Kasumi-1 (cell line): ENCODE measurements at places on chromosomes 16 and 17.

- DNase-seq, result no peak
Measured at GRCh38 chr17:859824-860195, 77.7 kb downstream of the MRM3 start.

DNA sequence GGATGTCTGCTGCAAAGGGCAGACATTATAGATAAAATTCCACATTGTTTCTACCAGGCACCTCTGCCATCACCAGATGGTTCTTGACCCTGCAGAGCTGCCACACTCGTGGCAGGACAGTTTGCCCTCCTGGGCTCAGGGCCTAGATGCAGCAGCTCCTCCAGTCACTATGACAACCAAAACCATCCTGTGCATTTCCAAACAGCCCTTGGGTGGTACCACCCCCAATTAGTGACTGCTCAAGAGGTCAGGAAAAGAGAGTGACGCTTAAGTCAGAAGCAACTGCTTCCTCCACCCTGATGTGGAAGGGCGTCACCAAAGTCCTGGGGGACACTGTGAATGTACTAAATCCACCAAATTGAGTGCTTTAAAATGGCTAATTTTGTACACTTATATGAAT is 109.2 kb downstream of the C16orf95 start:
- DNase-seq, result no peak

DNA sequence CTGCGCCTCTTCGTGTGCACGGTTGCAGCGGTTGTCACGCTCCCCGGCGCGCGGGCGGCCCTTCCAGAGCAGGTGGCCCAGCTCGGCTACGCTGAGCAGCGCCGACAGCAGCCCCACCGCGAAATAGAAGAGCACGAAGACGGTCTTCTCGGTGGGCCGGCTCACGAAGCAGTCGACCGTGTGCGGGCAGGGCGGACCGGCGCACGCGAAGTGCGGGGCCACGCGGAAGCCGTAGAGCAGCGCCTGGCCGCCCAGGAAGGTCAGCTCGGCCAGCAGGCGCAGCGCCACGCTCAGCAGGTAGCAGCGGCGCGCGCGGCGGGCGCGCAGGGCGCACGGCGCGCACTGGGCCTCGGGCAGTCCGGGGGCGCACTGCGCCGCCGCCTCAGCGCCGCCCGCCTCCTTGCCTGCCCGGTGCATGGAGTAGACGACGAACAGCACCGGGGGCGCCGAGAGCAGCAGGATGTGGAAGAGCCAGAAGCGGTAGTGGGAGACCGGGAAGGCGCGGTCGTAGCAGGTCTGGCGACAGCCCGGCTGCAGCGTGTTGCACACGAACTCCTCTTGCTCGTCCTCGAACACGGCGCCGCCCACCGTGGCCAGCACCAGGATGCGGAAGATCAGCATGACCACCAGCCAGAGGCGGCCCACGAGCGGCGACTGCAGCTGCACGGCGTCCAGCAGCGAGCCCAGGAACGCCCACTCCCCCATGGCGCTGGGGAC is 1.3 kb downstream of the GJD3 start:
- DNase-seq, result peak; percentile 32

- no peak for DNase-seq
Measured at GRCh38 chr16:69859105-69859989, 91.8 kb upstream of the CLEC18A start.

GRCh38 chr17:16584273-16584995 is 15.4 kb upstream of the ZNF287 start:
- DNase-seq, result no peak

DNA sequence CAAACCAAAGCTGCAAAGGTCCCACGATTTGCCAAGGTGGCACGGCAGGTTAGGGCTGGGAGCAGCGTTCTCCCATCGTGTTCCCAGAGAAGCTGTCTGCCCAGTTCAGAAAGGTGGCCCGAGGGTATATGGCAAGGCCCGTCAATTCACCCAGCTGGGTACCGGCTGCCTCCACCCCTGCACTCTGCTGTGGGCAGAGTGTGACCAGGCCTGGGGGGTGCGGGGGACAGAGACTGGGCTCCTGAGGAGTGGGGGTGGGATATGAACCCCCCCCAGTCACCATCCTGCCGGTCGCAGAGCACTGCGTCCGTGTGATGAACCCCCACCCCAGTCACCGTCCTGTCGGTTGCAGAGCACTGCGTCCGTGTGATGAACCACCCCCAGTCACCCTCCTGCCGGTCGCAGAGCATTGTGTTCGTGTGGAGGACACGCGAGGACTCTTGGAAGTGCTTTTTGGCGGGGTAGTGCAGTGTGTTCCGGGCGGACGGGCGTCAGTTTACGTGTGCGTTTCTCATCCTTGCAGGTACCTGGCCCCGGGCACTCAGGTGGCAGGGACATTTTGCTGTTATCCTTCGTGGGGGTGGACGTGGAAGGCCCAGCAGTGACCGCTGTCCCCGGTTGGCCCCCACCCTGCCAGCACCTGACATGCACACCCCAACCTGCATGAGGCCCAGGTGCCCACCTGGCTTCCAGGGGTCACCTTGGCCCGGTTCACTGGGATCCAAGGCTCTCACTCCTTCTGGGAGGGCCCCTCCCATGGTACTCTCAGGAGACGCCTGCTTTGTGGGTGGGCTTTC is 2.7 kb upstream of the FASN start:
- no peak for DNase-seq

DNA sequence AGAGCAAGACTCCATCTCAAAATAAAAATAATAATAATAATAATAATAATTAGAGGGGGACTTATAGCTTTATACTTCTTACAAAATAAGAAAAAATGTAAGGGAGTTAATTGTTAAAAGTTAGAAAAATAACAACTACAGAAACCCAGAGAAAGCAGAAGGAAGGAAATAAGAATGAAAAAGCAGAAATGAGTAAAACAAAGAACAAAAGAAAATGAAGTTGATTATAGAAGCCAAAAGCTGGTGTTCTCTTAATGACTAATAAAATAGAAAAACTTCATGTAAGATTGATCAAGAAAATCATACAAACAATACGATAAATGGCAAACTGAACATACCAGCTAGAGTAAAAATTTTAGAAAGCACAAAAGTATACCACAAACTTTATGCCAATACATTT is 6.8 kb upstream of the NSMCE1 start:
- no peak for DNase-seq

- DNase-seq, result peak; percentile 59
Measured at GRCh38 chr16:57863434-57864160, 61.3 kb upstream of the KIFC3 start.

GRCh38 chr17:4609761-4610160 is 25.4 kb downstream of the SMTNL2 start:
- no peak for DNase-seq

DNA sequence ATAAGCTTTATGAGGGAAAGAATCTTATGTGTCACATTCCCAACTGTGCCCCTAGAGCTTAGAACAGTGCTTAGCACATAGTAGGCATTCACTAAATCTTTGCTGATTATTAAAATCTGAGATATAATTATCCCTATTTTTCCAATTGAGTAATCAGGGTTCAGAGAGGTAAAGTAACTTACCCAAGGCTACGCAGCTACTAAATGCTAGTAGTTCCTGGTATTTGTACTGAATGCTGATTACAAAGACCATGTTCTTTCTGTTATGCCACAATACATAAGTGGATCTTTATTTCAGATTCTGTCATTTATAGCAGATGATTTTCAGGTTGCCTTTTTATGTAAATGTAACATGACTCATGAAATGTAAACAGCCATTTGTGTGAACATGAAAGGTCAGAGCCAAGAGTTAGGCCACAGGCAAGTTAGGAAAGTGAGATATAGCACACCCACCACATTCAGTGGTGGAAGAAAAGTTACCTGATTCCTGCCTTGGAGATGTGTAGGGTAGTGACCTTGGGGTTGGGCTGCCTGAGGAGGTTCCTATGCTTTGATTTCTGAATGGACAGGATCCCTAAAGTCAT is 77.2 kb downstream of the FTO start:
- DNase-seq, result no peak

GRCh38 chr16:84600343-84601229 is 17.3 kb downstream of the COTL1 start:
- peak; percentile 68 for DNase-seq

DNA sequence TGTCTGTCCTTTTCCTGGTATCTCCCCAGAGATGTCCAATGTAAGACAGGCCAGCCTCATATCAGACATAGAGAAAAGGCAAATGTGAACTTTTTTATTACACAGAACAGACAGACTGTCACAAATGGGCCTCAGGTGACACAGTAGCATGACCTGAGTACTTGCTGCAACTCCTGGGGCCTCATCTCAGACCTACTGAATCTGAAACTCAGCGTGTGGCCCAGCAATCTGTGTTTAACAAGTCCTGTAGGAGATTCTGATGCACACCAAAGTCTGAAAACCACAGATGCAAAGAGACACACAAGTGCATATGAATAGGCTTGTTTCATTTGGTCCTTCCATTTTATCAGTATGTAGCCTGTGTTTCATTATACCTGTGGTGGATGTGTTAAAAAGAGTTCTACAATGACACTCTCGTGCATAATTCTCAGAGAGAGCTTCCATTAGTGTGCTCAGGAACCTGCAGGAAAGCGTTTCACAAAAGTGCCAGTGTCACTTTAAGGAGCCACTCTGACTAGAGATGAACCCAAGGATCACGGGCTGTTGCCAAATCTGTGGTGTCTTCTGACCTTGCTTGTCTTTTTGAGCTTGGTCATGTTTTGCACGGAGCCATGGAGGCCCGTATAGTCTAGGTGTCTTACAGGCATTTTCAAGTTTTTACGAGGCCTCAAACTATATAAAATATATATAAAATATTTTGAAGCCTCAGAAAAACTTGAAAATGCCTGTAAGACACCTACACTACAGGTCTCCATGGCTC is 33.8 kb upstream of the NF1 start:
- no peak for DNase-seq

- no peak for DNase-seq
Measured at GRCh38 chr17:69588827-69589239, 174.3 kb downstream of the MAP2K6 start.

DNA sequence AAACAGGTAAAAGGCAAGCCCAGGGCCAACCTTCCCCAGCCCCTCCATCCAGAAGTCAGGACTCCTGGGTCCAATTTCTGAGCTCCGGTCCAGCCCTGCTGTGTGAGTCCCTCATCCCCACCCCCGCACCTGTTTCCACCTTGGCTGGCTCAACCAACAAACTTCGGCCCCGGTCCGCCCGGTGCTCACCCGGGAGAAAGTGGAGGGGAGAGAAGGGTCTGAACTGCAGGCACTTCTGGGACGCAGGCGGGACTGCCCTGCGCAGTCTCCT is 541 bp downstream of the RHBDF2 start:
- no peak for DNase-seq

DNA sequence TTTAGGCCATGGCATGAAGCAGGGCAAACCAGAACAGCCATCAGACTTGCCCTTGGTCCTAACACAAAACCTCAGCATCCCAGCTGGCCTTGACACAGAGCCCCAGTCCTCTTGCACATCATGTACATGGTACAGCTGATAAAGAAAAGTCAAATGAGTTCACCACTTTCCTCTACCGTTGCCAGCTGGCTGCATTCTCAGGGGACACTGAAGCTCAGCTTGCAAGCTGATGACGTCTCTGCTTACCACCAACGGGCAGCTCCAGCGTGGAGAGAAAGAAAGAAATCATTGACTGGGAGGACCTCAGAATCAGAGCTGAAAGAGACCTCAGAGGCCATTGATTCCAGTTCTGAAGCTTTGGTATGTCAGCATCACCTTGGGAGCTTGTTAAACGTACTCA is 80.7 kb upstream of the CES5A start:
- DNase-seq, result no peak

DNA sequence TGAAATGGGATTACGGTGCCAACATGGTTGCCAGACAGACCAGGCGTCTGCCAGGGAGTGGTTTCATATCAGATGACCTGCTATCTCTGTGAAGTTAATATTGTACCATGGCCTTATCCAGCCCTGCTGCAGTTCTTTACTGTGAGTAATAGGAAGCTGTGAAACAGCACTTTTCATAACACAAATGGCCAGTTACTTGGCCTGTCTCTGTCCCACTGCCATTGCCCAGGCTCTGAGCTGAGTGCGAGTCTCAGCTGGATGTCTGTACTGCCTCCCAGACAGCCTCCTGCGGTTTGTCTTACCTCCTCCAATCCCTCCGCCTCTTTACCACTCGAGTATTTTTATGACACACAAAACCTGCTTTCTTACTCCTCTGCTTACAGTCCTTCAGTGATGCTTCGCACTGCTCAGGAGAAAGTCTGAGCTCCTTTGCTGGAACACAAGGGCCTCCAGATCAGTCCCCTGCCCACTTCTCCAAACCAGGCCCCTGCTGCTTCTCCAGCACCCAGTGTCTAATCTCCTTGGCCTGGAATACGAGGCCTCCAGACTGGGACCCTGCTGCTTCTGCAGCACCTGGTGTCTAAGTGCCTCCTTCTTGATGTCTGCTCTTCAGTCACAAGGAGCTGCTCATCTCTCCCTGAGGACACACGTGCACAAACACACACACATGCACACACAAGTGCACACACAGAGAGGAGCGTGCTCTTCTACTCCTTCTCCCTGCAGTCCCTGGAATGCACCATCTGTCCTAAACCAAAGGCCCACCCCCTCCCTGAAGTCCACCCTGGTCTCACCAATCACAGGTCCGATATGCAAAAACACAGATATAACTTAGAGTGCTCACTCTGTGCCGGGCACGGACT is 17.1 kb upstream of the RHOT1 start:
- DNase-seq, result no peak

DNA sequence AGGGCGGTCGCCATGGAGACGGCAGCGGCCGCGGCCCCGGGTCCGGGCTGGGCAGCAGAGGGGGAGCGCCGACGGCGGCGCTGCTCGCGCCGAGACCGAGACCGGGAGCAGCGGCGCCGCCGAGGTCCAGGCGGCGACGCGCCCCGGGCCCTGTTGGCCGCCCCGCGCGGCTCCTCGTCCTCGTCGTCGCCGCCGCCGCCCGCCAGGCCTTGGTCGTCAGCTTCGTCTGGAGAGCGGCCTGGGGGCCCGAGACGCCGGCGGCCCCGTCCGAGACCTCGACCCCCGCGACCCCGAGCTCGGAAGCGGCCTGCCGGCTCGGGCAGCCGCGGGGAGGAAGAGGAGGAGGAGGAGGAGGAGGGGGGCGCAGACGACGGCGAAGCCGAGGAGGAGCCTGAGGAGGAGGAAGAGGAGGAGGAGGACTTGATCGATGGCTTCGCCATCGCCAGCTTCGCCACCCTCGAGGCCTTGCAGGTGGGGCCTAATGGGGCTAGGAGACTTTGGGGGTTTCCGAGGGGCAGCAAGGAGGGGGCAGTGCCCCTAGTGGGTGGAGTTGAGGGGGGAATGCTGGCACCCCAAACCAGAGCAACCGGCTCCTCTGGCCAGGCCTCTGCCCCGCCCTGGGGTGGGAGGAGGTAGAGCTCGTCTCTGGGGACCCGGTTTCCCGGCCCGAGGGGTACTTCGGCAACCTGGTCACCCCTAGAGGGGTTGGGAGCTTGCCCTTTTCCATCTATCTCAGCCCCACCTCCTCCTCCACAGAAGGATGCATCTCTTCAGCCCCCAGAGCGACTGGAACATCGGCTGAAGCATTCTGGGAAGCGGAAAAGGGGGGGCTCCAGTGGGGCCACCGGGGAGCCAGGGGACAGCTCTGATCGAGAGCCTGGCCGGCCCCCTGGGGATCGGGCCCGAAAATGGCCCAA is 1.5 kb downstream of the FBRS start:
- no peak for DNase-seq

- peak; percentile 35 for DNase-seq
Measured at GRCh38 chr16:12062343-12063003, 85.9 kb downstream of the SNX29 start.

GRCh38 chr17:42291129-42291528 is 2.8 kb downstream of the STAT5A start:
- DNase-seq, result no peak
